Uterine smooth muscle cell (primary cell): ENCODE measurements at places on chromosomes 16 and 17. TPM values are rescaled to one million over a fixed set of nuclear protein-coding genes. Genes with fewer than 3 reads are reported as not detected.

Gene CES5A
- not detected in 2 replicates for total RNA-seq

Gene SMIM36
- not detected in 2 replicates for total RNA-seq

Gene CDH15
- total RNA-seq, result 0.11 and 0.37 TPM in 2 replicates

Gene EARS2
- total RNA-seq, result 52.2 and 55.1 TPM in 2 replicates

Gene CHAD
- not detected in 2 replicates for total RNA-seq

Gene POLR2C
- total RNA-seq, result 90.2 and 115 TPM in 2 replicates

Gene PDE6G
- total RNA-seq, result 0.25 TPM in 1 of 2 replicates, not detected in the other

Gene C17orf67
- 0.87 and 1.1 TPM in 2 replicates for total RNA-seq

Gene LRRC36
- 0.22 and 1.00 TPM in 2 replicates for total RNA-seq

Gene SGCA
- total RNA-seq, result 0.33 and 1.9 TPM in 2 replicates

Gene WFDC1
- 0.50 and 0.66 TPM in 2 replicates for total RNA-seq
